T-helper 22 cell (primary cell): ENCODE measurements at places on chromosomes 13 and 19.

DNA sequence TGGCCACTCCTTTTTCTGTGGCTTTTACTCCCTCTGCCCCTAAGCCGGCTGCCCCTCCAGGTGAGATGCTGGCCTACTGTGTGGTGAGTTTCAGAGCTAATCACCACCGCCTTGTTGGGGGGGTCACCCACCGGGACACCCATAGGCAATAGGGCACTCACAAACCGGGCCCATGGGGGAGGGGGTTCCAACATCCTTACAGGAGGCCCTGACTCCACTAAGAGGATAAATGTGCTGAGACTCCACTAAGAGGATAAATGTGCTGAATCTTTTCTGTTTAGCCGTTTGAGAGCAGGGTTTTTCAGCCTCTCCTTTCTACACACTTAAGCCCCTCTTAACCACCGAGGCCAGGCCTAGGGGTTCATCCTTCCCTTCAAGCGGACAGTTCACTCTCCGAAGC lies 73.7 kb downstream of the SLC15A1 start:
- DNase-seq, result no peak

DNA sequence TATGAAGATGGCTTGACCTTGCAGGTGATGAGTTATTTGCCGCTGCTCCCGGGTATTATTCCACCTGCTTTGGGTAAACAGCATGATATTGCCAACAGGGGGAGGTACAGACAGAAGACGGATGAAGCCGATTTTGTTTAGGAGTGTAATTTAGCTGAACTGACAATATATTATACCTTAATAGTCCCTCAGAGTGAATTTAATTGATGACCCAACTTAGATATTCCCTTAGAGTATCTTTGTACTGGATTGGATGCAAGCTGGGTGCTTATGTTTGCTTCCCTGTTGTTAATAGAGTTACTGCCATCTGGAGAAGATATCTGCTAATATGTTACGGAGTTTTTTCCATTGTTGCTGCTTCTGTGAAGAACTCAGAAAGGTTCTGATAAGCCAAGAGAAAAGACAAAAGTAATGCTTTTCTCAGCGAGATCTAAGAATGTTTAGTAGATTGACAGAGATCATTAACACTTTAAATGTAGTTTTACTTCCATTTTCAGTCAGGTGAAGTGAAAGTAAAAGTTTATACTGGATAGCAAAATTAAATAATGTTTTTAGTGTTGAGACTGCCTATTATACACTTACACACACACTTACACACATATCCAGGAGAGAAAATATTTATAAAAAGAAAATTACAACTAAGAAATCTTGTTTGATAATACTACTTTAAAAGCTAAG lies 2220.8 kb upstream of the PCDH20 start:
- DNase-seq, result no peak

GRCh38 chr19:35206379-35206778 lies 22.2 kb downstream of the FAM187B start:
- DNase-seq, result peak; percentile 68

- peak; percentile 77 for DNase-seq
These were observed 4.5 kb upstream of the IL12RB1 start for GRCh38 chr19:18091217-18091608.

GRCh38 chr19:57818378-57818777 lies 3.7 kb upstream of the ZNF552 start:
- no peak for DNase-seq

DNA sequence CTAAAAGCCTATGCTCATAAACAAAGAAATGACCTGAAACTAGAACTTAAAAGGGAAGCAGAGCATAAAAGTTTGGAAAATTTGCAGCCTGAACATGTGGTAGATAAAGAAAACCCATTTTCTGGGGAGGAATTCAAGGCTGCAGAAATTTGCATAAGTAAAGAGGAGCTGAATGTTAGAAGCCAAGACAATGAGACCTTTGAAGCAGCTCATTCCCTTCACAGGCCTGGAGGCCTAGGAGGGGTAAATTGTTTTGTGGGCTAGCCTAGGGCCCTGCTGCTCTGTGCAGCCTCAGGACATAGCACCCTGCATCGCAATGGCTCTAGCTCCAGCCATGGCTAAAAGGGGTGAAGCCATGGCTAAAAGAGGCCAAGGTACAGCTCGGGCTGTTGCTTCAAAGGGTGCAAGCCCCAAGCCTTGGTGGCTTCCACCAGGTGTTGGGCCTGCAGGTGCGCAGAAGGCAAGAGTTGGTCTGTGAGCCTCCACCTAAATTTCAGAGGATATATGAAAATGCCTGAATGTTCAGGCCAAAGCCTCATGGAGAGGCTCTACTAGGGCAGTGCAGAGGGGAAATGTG lies 38.3 kb downstream of the ZIC2 start:
- DNase-seq, result no peak

- no peak for DNase-seq
These were observed 29.6 kb upstream of the UBE2L5 start for GRCh38 chr13:30392681-30393045.

DNA sequence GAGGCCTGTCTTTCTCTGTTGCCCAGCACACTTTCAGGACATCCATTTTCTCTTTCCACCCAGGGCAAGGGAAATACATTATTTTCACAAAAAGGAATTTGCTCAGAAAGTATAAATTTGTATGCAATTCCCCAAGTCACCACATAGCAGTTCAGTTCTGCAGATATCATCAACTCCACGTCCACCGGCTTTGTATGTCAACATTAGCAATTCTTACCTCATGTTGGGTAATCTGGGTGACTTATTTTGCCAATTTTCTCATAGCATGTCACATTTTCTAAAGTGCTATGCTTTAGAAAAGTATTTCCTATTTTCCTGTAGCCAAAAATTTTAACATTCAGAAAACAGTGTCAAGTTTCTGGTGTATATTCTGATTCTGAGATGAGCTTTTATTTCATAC lies 501.8 kb downstream of the EFNB2 start:
- no peak for DNase-seq

GRCh38 chr13:80551650-80552497 lies 210.9 kb upstream of the SPRY2 start:
- no peak for DNase-seq

GRCh38 chr13:44758630-44759383 lies 182.7 kb upstream of the TSC22D1 start:
- no peak for DNase-seq

DNA sequence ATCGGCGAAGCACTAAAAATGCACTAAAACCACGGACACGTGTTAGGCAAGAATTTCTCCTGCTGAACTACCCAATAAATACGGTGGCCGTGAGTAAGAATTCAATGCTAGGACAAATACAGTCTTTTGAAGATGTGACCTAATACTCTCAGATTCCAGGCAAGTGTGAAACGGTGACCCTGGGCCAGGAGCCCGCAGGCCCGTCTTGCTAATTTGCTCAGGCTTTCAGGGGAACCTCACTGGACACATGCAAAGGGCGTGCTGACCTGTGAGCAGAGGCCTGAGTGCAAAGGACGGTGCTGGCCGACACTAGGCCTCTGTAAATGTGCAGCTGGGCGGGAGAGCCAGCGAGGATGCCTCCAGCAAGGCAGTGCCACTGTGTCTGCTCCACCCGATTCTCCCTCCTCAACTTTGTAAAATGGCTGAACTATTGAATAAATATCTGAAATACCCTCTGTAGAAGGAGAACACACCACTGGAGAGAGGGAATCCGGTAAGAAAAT lies 70.1 kb downstream of the STK24 start:
- no peak for DNase-seq

- DNase-seq, result no peak
These were observed 52.7 kb upstream of the FAM216B start for GRCh38 chr13:42728507-42729180.
